RWPE1 (cell line): ENCODE measurements at places on chromosomes 4 and X.

- no peak for DNase-seq
Measured at GRCh38 chr4:97457253-97457652, 686.0 kb downstream of the STPG2 start.

- peak; percentile 66 for DNase-seq
Measured at GRCh38 chrX:44828008-44828605, 15.7 kb upstream of the DUSP21 start.

DNA sequence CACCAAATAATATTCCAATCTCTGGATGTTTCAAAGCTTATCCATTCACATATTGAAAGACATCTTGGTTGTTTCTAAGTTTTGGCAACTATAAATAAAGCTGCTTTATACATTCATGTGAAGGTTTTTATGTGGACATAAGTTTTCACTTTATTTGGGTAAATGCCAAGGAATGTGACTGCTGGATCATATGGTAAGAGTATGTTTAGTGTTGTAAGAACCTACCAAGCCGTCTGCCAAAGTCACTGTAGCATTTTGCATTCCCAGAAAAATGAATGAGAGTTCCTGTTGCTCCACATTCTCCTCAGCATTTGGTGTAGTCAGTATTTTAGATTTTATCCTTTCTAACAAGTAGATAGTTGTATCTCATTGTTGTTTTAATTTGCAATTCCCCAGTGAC lies 1047.7 kb downstream of the C4orf33 start:
- no peak for DNase-seq

DNA sequence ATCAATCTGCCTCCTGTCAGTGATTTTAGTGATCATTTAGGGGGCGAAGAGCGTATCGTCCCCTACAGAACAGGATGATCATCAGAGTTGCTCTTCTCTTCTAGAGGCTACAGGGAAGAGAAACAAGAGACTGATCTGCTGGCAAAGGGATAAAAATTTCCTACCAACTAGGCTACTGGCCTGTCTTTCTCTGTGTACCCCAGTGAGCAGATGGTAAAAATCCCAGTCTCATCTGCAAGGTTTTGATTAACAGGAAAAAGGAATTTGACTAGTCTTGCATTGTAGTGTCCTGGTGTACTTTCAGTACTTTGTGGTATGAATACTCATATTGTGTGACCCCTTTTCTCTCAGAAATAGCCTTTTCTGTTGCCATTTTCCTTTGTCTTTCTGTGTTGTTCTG lies 21.8 kb upstream of the AADAT start:
- DNase-seq, result no peak

DNA sequence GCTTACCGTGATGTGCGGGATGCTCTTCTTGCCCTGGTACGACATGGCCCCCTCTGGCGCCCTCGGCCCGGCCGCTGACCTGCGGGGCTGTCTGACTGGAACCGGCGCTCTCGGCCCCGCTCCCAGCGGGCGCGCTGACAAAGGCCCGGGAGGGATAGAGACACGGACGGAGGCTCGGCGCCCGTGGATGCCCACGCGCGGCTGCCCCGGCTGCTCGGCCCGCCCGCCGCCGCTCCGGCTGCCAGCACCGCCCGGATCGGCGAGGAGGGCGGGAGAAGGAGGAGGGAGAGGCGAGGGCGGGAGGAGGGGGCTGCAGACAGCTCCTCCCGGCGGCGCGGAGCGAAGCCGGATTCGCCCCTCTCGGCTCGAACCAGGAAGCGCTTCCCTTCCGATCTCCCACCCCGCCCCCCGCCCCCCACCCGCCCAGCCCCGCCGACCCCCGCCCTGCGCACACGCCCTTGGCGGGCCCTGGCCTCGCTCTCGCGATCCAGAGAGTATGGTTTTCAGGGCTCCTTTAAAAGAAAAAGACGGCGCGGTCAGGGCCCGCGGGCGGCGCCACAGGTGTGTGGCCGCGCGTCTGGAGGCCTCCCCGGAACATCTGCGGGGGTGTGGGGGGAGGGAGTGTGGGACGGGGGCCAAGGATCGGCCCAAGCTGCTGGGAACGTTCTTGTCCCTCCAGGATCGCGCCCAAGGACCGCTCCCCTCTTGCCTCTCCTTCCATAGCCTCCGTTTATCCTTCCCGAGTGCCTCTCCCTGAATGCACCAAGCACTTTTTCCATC lies 4.5 kb downstream of the CRMP1 start:
- DNase-seq, result no peak

GRCh38 chr4:69489856-69490255 lies 5.8 kb downstream of the UGT2B4 start:
- DNase-seq, result no peak

- DNase-seq, result no peak
Measured at GRCh38 chr4:109410226-109410625, 23.4 kb upstream of the SEC24B start.

- no peak for DNase-seq
Measured at GRCh38 chr4:69829678-69830077, 30.3 kb downstream of the SULT1E1 start.

- DNase-seq, result peak; percentile 48
Measured at GRCh38 chr4:42331914-42332368, 65.3 kb upstream of the SHISA3 start.

DNA sequence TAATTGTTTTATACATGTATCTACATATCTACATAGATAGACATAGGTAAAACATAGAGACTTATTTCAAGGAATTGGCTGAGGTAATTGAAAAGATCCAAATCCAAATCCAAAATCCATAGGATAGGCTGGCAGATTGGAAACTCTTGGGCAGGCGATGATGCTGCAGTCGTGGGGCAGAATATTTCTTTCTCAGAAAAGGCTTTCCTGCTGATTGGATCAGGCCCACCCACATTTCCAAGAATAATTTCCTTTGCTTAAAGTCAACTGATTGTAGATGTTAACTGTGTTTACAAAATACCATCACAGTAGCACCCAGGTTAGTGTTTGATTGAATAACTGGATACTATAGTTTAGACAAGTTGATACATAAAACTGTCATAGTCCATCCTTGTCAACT lies 27.2 kb downstream of the STIM2 start:
- no peak for DNase-seq

- DNase-seq, result no peak
Measured at GRCh38 chrX:1416327-1416784, 24.4 kb upstream of the SLC25A6 start.

GRCh38 chr4:152154433-152154832 lies 381.5 kb downstream of the FBXW7 start:
- DNase-seq, result no peak

GRCh38 chr4:152666946-152667345 lies 12.9 kb downstream of the TMEM154 start:
- DNase-seq, result no peak

DNA sequence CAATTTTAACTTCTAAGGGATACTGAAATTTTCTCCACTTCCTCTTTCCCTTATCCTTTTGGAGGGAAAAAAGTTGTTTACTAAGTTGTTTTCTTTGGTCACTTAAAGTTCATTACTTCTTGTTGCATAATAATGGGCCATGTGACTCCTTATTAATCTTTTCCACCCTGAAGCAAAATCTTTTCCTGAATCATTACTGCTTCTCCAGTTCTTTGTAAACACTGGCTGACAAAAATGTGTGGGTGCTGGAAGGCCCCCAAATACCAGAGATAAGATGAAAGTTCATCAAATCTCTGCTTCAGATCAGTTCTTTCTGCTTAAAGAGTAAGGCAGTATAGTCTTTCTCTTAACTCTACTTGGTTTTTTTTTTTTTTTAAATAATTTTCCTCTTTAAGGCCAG lies 108.9 kb upstream of the NHS start:
- no peak for DNase-seq
